Urinary bladder (tissue), 4 donors: ENCODE measurements at places on chromosomes 4 and X.

GRCh38 chr4:145482209-145483037 lies 770 bp downstream of the SMAD1 start:
- DNase-seq: peak; percentile 72

DNA sequence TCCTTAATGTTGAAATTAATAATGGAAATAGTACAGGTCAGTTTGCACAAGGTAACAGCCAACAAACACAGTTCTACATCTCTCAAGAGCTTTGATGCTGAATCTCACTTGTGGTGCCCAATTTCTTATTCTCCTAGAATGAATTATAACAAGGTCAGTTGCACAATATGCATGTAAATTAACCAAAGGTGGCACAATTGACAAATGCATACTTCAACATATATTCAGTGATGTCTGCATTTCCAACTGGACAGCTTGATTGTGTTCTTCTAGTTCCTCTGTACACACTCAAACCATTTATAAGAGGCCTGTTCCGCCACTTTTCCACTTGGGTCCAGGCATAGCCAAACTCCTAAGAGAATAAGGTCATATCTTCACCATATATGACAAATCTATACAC lies 210.3 kb upstream of the EPHA5 start:
- no peak for DNase-seq

DNA sequence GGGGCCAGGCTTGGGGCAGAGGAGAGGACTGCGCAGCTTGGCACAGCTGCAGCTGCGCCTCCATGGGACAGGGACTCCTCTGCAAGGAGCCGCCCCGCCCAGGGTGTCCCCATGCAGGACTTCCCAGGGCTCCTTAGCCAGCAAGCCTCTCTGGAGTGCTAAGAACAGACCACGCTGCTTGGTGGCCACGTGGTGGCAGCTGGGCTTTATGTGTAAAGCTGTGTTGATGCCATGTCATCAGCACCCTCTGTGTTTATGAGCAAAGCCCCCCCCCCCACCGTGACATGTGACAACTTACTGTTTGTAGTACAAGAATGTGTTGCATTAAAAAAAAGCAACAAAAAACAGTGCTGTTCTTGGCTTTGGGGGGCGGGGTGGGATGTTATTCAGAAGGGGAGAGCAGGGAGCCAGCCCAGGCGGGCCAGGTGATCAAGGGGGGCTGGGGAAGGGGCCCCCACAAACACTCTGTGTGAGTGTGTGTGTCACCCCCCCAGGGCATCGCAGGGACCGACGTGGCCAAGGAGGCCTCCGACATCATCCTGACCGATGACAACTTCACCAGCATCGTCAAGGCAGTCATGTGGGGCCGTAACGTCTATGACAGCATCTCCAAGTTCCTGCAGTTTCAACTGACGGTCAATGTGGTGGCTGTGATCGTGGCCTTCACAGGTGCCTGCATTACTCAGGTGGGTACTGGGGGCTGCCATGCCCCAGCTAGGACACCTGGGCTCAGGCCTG lies 40.3 kb downstream of the ATP2B3 start:
- DNase-seq: no peak

DNA sequence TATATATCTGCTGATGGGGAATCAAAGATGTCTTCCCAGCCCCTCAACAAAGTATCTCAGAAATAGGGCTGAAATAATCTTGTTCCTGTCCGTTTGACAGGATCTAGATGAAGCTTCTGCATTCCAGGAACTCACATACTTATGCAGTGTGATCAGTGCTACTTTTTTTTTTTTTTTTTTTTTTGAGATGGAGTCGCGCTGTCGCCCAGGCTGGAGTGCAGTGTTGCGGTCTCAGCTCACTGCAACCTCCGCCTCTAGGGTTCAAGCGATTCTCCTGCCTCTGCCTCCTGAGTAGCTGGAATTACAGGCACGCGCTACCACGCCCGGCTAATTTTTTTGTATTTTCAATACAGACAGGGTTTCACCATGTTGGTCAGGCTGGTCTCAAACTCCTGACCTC lies 36.4 kb downstream of the DHX15 start:
- no peak for DNase-seq
